ENCODE measurements at places on chromosomes 1 and 21.

- DNase-seq: no peak
Measured at GRCh38 chr1:229758101-229759036, 132.3 kb downstream of the URB2 start.

DNA sequence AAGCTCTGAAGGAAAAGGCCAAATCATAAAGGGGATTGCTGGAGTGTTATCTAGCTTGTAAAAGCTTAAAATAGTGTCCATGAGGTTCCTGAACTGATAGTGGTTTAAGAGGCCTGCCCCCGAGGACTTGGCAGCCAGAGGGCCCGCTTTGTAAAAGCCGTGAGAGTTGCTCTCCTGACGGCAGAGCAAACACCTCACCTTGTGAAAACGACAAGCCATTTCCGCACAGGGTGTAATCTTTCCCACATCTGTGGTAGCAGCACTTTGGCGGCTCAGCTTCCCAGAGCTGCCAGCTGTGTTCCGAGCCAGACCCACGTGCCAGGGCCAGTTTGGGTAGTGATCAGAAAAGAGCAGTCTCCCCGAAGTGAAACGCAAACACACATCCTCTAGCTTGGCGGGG is 37.0 kb downstream of the SERBP1 start:
- no peak for DNase-seq

GRCh38 chr1:20250340-20250989 is 40.2 kb upstream of the VWA5B1 start:
- DNase-seq: no peak

DNA sequence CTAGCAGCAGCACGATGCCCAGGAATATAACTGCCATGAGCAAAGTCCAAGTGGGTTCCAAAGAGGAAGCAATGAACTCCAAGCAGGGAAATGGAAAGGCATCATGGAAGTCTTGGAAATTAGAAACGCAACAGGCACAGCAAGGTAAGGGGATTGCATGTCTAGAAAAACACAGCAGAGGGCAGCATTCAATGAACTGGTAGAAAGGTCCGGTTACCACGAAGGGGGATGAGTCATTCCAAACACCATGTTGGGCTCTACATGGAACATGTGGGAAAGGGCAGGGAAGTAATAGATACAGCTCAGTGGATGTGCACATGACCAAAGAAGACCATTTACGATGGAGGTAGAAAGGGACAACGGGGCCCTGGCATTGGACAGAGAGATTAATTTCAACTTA is 36.4 kb downstream of the RXRG start:
- no peak for DNase-seq

GRCh38 chr1:230031131-230031530 is 35.9 kb upstream of the GALNT2 start:
- DNase-seq: no peak

- DNase-seq: no peak
Measured at GRCh38 chr1:172916116-172916515, 134.6 kb downstream of the TNFSF18 start.

DNA sequence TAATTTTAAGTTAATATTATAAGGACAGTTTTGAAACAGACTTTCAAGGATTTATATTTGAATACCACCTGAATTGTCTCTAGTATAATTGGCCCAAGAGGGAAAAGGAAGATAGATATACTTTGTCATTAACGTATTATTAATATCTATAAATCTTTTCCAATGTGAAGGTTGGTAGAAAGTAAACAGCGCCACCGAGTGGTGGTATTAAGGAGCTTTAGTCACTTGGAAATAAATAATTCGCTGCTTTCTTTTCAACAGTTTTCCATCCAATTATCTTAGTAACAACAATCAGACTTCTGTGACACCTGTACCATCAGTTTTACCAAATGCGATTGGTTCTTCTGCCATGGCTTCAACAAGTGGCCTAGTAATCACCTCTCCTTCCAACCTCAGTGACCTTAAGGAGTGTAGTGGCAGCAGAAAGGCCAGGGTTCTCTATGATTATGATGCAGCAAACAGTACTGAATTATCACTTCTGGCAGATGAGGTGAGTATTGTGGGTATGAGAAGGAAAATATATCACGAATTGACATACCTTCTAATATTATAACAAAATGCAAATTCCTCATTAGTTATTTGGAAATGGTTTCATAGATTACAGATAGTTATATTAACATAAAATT is 37.7 kb downstream of the SH3GLB1 start:
- DNase-seq: no peak

- DNase-seq: peak; percentile 52
Measured at GRCh38 chr1:12208764-12209494, 20.9 kb upstream of the VPS13D start.

- no peak for DNase-seq
Measured at GRCh38 chr1:47219001-47219400, 13.0 kb downstream of the TAL1 start.

GRCh38 chr21:38455403-38455802 is 42.9 kb downstream of the ERG start:
- DNase-seq: no peak
